Sigmoid colon (tissue), 7 donors: ENCODE measurements at places on chromosomes 11 and 22. TPM values are rescaled to one million over a fixed set of nuclear protein-coding genes. Genes with fewer than 3 reads are reported as not detected.

DNA sequence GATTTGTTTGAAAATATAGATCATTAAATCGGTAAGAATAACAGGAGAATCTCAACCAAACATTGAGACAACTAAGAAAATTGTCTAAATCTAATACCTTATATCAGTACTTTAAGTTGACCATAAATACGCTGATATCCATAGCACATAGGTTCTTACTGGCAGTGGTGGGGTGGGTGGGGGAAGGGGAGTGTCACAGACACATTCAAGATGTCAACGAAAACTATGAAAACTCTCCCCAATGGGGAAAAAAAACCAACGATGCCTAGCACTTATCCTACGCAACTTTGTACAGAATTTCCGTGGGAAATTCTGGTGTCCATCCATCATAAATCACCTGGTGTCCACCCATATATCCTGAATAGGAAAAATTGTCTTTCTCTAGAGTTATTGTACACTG, 6.2 kb downstream of the GRAP2 start:
- DNase-seq, result no peak

DNA sequence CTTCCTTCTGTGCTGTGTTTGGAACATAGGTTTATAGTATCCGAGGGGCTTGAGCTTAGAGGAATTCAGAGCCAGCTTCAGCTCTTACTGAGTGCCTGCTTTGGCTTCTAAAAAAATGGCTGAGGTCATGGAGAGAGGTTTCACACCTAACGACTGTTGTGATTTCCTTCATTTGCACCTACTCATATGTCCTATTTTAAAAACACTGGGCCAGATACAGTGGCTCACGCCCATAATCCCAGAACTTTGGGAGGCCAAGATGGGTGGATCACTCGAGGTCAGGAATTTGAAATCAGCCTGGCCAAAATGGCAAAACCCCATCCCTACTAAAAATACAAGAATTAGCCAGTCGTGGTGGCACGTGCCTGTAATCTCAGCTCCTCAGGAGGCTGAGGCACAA, 38.3 kb upstream of the SYT13 start:
- DNase-seq, result no peak

- no peak for DNase-seq
These were observed 245.0 kb upstream of the POU2AF2 start for GRCh38 chr11:111000400-111001080.

KRTAP5-10 gene
- not detected for total RNA-seq

CDC42BPG gene
- not detected for total RNA-seq

RRP7A gene
- total RNA-seq, result 19.6 TPM

OR4C5 gene
- total RNA-seq, result not detected

RIN1 gene
- total RNA-seq, result 2.0 TPM

C1QTNF4 gene
- total RNA-seq, result 6.7 TPM

GRCh38 chr11:61567286-61568061, 13.4 kb downstream of the SYT7 start:
- peak; percentile 79 for DNase-seq

DNA sequence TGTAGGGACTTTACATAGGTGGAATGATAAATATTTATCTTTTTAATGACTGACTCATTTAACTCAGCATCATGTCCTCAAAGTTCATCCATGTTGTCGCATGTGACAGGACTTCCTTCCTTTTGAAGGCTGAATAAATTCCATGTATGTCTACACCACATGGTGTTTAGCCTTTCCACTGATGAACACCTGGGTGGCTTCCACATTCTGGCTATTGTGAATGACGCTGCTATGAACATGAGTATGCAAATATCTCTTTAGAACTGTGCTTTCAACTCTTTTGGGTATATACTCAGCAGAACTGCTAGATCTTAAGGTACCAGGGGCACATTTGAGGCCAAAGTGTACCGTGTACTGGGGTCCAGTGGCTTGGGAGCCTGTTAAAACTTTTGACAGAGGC, 24.1 kb downstream of the LARGE1 start:
- DNase-seq, result no peak

KLHL35 gene
- 1.1 TPM for total RNA-seq

GRCh38 chr22:37007651-37008050, 11.6 kb downstream of the TST start:
- DNase-seq, result no peak

DNA sequence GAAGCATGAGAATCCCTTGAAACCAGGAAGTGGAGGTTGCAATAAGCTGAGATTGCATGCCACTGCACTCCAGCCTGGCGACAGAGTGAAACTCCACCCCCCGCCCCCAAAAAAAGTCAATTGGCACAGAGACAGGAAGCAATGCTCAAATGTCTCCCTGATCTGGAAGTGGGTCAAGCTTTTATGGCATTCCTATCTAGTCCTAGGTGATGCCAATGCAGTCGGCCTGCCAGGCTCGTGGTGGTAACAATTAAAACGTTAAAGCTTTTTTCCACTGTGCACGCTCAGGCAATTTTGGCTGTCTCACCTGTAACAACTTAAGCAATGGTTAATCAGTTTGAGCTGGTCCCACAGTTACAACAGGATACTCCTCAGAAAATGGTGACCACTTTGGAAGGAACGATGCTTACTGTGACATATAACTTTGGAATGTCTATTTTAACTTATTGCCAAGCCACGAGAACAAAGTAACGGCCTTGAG, 18.9 kb upstream of the PISD start:
- peak; percentile 55 for DNase-seq

DNA sequence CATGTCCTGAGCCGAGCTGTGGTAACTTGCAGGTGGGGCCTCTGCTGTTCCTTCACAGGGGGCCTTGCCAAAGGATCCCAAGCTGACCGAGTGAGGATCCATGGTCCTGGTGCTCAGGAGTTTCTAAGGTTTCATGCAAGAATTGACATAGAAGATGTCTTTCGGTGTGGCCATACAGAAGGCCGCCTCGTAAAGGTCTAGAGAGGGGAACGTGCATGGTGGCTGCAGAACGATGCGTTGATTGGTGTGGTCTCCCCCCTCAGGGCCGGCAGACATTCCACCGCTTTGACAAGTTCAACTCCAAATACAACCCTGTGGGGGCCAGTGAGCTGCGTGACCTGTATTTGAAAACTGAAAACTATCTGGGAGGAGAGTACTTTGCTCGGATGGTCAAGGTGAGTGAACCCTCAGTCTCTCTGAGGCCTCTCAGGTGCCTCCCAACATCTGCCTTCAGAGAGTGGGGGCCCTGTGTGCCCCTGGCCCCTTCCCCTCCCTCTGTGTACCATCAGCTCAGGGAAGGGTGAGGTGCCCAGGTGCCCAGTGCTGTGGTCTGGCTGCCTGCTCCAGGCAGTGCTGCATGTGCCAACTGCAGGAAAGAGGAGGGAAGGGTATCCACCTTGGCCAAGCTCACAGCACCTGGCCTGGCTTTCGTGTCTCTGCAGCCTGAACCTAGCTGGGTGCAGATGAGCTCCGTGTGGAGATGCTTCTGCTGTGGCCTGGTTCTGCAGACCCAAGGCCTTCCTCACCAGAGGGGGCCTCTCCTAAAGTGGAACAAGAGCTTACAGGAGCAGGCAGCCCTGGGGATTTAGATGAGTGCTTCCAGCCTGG, 39.8 kb downstream of the AMPD3 start:
- peak; percentile 29 for DNase-seq

GRCh38 chr11:14902650-14903350, 10.8 kb upstream of the CYP2R1 start:
- DNase-seq, result no peak

- DNase-seq, result no peak
These were observed 353.9 kb upstream of the TENM4 start for GRCh38 chr11:79794484-79795393.

GRCh38 chr22:34427841-34428240, 507.6 kb upstream of the LARGE1 start:
- DNase-seq, result no peak

GRCh38 chr22:40889116-40889515, 27.2 kb upstream of the DNAJB7 start:
- no peak for DNase-seq

EPS8L2 gene
- total RNA-seq, result 15.6 TPM

DNA sequence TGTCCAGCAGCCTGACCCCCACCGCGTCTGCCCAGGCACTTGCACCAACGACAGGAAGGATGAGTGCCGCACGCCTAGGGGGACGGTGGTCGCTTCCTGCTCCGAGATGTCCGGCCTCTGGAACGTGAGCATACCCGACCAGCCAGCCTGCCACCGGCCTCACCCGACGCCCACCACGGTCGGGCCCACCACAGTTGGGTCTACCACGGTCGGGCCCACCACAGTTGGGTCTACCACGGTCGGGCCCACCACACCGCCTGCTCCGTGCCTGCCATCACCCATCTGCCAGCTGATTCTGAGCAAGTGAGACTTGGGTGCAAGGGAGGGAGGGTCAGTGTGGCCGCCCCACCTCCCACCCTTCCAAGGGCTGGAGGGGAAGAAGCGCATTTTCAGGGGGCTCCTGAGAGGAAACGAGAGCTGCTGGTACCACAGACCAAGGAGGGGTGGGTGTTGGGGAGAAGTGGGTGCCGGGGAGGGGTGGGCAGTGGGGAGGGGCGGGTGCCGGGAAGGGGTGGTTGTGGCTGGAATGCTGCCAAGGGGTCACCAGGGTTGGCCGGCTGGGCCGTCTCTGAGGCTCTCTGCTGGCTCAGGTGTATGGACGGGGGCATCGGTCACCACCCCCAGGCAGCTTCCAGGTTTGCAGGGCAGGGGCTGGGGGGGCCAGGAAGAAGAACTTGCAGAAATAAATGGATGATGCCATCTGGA, 27.7 kb upstream of the MUC5B start:
- DNase-seq, result peak; percentile 54

GRCh38 chr22:45582236-45582954, 79.7 kb downstream of the FBLN1 start:
- DNase-seq, result no peak

DNA sequence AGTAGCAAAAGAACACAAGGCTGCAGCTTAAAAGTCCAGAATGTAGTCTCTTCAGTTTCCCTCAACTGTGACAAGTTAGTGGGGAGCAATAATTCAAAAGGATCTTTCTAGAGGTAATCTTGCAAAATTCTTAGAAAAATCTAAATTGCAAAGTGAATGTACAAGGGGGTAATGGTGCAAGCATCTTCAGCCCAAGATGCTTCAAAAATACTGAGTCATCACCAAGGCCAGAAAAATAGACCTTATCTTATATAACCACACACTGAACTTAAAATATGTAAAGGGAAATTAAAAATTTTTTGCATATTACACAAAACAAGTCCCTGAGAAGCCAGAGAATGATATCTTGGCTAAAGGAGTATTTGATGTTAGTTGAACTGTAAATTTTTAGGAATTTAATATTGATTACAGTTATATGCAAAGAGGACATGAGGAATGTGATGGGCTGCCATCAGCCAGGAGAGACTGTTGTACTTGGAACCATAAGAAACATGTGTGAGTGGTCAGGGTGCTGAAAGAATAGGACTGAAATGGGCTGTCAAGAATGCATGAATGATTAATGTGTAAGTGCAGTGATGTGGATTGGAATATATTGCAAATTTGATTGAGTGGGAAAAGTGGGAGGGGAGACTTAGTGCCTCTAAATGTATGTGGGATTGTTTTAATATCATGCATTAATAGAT, 85.7 kb upstream of the LIN7C start:
- DNase-seq, result no peak
